T-helper 2 cell (primary cell): ENCODE measurements at places on chromosomes 12 and 14.

- no peak for DNase-seq
Observed at GRCh38 chr14:36295642-36296627, 24.5 kb downstream of the MBIP start.

DNA sequence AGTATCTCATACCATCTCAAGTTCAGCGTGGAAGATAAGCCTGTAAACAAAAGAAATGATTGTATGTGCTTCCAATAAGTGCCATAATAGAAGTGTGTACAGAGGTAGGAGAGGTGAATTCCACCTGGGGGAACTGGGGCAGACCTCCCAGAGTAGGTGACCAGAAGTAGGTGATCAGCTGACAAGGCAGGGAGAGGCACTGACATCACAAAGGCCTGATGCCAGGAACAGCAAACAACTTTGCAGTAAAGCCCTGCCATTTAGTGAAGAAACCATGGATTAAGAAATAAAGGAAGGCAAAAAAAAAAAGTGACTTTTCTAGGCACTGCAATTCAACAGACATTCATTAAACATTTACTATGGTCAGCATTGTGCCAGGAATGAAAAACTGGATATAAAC lies 31.1 kb downstream of the NR1H4 start:
- no peak for DNase-seq

DNA sequence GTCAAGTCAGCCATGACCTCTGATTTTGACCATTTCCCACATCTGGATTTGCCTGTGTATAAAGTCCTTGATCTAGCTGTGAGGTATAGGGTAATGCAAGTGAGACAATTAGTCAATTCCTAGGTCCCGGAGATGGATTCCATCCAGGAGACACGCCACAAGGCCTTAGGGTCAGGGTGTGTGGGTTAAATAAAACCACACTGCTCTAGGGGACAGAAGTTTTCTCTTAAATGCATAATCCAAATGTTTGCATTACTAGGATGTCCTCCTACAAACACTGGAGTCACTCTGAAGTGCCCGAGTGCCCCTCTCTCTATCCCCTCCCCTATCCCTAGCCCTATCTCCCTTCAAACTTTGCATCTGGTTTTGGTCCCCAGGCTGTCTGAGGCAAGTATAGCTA lies 26.8 kb downstream of the LRIG3 start:
- DNase-seq: no peak

GRCh38 chr14:68794130-68794850 lies 1.4 kb upstream of the ZFP36L1 start:
- DNase-seq: peak; percentile 85

- no peak for DNase-seq
Observed at GRCh38 chr14:32087173-32087861, 10.2 kb downstream of the ARHGAP5 start.

DNA sequence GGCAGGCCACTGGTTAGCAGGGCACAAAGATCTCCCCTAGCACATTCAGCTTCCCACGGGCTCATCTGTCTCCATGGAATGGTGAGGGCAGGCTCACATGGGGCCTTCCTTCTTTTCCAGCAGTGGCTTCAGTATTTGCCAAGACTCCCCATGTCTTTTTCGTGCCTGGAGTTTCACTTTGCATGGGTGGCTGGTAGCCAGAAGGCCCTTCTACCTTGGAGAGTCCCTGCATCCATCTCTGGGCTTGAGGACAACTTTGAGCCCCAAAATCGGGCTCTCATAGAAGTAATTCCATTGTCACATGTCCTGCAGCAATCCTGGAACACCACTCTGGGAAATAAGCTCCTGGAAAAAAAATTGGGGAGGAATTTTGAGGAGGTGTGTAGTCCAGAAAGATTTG lies 42.1 kb downstream of the NFKBIA start:
- no peak for DNase-seq

DNA sequence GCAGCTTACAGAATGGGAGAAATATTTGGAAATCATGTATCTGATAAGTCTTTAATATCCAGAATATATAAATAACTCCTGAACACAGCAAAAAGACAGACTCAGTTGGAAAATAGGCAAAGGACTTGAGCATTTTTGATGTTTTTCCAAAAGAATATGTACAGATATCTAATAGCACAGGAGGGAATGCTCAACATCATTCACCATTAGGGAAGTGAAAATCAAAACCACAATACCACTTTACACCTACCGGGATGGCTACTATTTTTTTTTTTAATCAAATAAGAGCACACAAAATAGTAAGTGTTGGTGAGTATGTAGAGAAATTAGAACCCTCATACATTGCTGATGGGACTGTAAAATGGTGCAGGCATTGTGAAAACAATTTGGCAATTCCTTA lies 75.6 kb downstream of the ANO6 start:
- no peak for DNase-seq

GRCh38 chr14:87899228-87899627 lies 93.8 kb downstream of the GALC start:
- DNase-seq: no peak
